ENCODE measurements at places on chromosomes 6 and 20. TPM values are rescaled to one million over a fixed set of nuclear protein-coding genes. Genes with fewer than 3 reads are reported as not detected.

RAET1G gene
- total RNA-seq = 41.3 TPM

PBX2 gene
- 36.4 TPM for total RNA-seq

PHF20 gene
- total RNA-seq = 28.0 TPM

COX4I2 gene
- not detected for total RNA-seq

SLC22A7 gene
- total RNA-seq = not detected

ADTRP gene
- 12.8 TPM for total RNA-seq

WFDC12 gene
- 0.96 TPM for total RNA-seq

SEMG1 gene
- total RNA-seq = not detected

COL21A1 gene
- total RNA-seq = 6.8 TPM

LHFPL5 gene
- not detected for total RNA-seq

CRISP2 gene
- total RNA-seq = not detected

MPIG6B gene
- not detected for total RNA-seq

OOEP gene
- total RNA-seq = not detected

ERVFRD-1 gene
- total RNA-seq = not detected

HLA-DQB2 gene
- total RNA-seq = not detected

TMEM242 gene
- total RNA-seq = 5.8 TPM

TGM3 gene
- total RNA-seq = under 0.01 TPM

CLIC5 gene
- total RNA-seq = 0.72 TPM

SGK2 gene
- total RNA-seq = 1.4 TPM

SDC4 gene
- total RNA-seq = 335 TPM

SMLR1 gene
- not detected for total RNA-seq

SPEF1 gene
- not detected for total RNA-seq

KCNS1 gene
- total RNA-seq = 1.1 TPM

HUS1B gene
- total RNA-seq = 0.85 TPM

PSMB9 gene
- total RNA-seq = 16.1 TPM

APOBEC2 gene
- total RNA-seq = not detected

SCRT2 gene
- not detected for total RNA-seq

HIVEP2 gene
- 10.0 TPM for total RNA-seq

IYD gene
- total RNA-seq = under 0.01 TPM

RGS17 gene
- 3.4 TPM for total RNA-seq

STMND1 gene
- not detected for total RNA-seq

CGAS gene
- total RNA-seq = 9.2 TPM

MUC22 gene
- not detected for total RNA-seq

OTOR gene
- not detected for total RNA-seq

HLA-DMB gene
- 0.96 TPM for total RNA-seq

POU5F1 gene
- 1.2 TPM for total RNA-seq

ULBP2 gene
- total RNA-seq = 11.1 TPM

GNRH2 gene
- not detected for total RNA-seq

CST5 gene
- total RNA-seq = not detected

RING1 gene
- 24.5 TPM for total RNA-seq

WASF1 gene
- total RNA-seq = 8.7 TPM

ZBTB12 gene
- total RNA-seq = 3.0 TPM

CYP24A1 gene
- 15.2 TPM for total RNA-seq

HSD17B8 gene
- 48.0 TPM for total RNA-seq

LTA gene
- not detected for total RNA-seq
